ENCODE measurements at places on chromosomes 6 and 20.

- H3K27ac ChIP-seq, result no peak overlapping the region
- peaks cover 46% of the 10 kb centered on the region for H3K36me3 ChIP-seq
- H3K4me1 ChIP-seq, result no peaks in the 10 kb centered on the region
- no peaks in the 10 kb centered on the region for H3K27me3 ChIP-seq
- DNase-seq, result no peak
Observed at GRCh38 chr20:3188823-3189413, 15.6 kb downstream of the DDRGK1 start.

DNA sequence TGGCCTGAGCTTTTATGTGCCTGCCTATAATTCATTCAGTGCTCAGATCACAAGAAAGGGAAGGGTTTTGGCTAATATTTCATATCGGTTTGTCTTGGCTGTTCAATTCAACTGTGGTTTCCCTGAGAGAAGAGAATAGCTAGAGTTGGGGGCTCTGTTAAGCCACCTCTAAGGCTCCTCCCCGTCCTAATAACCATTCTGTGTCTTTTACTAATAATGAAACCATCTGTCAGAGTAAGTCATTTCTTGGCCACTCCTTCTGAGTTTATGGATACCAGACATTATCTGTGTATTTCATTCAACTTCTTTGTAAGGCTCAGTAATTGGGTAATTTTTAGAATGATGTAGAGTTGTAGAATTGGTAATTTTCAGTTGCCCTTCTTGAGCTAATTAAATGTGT is 5.2 kb downstream of the STX11 start:
- H3K4me3 ChIP-seq, result no peak overlapping the region
- H3K27me3 ChIP-seq, result no peaks in the 10 kb centered on the region
- DNase-seq, result no peak
- no peaks in the 10 kb centered on the region for H3K36me3 ChIP-seq
- H3K27ac ChIP-seq, result no peak overlapping the region
- H3K4me1 ChIP-seq, result peaks cover 21% of the 10 kb centered on the region

DNA sequence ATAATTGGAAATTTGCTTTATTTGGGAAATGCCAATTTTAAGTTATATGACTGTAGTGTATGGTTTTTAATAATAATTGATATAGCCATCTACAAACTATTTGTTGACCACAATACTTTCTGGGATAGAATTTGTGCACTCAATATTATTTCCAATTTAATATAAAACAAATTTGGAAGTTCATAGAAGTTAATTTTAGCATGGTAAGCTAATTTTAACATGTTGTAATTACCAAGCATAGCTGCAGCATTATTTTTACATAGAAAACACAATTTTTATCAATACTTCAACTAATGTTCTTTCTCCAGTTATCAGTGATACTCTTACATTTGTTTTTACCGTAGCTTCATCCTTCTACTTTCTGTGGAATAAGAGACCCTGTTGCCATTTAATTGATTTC is 100.8 kb downstream of the L3MBTL3 start:
- DNase-seq, result no peak
- no peaks in the 10 kb centered on the region for H3K27me3 ChIP-seq
- H3K36me3 ChIP-seq, result no peaks in the 10 kb centered on the region
- H3K27ac ChIP-seq, result no peak overlapping the region
- H3K4me1 ChIP-seq, result no peaks in the 10 kb centered on the region

DNA sequence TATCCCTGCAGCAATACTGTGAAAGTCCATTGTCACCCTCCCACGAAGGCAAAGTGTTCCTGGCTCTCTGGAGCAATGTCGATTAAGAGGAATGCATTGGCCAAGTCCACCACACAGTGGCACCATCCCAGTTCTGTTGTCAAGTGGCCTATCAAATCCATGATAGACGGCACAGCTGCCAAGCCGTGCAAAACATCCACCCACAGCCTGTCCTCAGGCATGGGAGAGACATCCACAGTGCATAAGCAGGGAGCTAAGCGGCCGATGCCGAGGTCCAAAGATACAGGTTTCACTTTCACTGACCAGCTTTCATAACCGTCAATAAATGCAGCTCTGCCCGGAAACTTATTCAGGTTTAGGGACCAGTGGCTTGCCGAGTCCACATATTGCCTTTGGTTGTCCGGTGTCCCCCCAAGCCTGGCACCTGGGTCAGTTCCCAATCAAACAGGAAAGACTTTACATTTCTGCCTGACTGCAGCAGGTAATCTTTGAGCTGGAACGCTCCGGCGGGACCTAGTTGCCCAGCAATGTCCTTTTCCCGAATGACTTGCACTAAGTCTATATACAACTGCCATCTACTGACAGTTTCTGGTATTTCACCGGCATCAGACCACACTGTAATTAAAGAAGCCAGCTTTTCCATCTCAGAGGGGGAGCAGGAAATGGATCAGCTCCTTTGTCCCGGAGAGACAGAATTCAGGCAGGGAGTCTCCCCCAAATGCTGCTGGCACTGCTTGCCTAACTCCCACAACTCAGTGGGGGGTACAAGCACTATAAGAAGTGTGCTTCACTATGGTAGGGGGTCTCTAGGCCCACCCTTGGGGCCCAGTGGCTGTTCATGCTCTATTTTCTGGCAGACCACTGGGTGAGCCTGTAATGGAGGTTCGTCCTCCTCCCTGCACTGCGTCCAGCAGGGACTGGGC is 6.3 kb downstream of the ZKSCAN3 start:
- H3K27me3 ChIP-seq, result no peaks in the 10 kb centered on the region
- peak overlapping the region; percentile 82 for H3K27ac ChIP-seq
- H3K4me3 ChIP-seq, result peak overlapping the region; percentile 94
- peak; percentile 58 for DNase-seq

DNA sequence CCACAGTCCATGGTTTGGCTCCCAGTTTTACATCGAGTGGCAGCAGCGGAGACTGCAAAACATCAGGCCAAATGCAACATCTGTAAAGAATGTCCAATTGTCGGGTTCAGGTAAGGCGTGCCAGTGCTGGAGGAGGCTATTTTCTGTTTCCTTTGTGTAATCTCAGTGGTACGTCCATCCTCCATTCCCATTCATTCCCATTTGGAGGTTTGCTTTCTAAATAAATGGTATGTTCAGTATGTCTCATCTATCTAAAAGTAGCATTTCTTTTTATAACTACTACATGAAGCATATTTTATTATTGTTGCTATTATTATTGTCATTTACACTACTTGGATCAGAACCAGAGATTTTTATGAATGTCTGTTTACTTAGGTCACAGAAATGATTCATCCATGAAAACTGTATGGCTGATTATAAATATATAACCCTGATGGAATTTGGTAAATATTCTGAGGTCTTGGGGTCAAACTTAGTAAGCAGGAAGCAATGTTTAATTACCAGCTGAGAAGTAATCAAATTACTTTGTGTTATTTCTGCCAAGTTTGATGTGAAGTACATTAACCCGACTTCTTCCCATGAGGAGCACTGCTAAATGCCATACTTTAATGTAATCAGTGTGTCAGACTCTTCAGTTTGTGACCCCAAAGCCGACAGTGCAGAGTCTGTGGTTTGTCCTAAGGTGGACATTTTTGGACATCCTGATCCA is 512.9 kb downstream of the UTRN start:
- peaks cover 15% of the 10 kb centered on the region for H3K36me3 ChIP-seq
- no peaks in the 10 kb centered on the region for H3K27me3 ChIP-seq
- H3K4me1 ChIP-seq, result no peaks in the 10 kb centered on the region
- no peak for DNase-seq

DNA sequence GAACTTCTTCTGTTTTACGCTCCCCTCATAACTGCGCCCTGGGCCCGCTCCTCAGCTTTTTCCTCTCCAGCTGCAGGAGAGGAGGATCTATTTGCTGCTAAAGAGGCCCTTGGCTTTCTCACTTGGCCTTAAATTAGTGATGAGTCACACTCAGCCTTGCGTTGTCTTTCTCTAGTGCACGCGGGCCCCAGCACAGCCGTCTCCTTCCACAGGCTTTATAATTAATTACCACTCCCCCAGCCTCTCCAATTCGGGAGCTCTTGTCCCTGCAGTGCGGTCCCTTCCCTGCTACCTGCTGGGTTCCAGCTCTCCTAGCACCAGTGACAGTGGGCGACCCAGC is 25.2 kb downstream of the PACSIN1 start:
- H3K4me3 ChIP-seq, result no peak overlapping the region
- no peaks in the 10 kb centered on the region for H3K27me3 ChIP-seq
- no peaks in the 10 kb centered on the region for H3K36me3 ChIP-seq
- H3K27ac ChIP-seq, result no peak overlapping the region
- no peaks in the 10 kb centered on the region for H3K4me1 ChIP-seq
- no peak for DNase-seq

GRCh38 chr20:46363874-46364669 is 42.3 kb downstream of the ELMO2 start:
- peaks cover 11% of the 10 kb centered on the region for H3K4me1 ChIP-seq
- no peaks in the 10 kb centered on the region for H3K27me3 ChIP-seq
- peak; percentile 68 for DNase-seq
- H3K27ac ChIP-seq, result peak overlapping the region; percentile 99
- peak overlapping the region; percentile 84 for H3K4me3 ChIP-seq

DNA sequence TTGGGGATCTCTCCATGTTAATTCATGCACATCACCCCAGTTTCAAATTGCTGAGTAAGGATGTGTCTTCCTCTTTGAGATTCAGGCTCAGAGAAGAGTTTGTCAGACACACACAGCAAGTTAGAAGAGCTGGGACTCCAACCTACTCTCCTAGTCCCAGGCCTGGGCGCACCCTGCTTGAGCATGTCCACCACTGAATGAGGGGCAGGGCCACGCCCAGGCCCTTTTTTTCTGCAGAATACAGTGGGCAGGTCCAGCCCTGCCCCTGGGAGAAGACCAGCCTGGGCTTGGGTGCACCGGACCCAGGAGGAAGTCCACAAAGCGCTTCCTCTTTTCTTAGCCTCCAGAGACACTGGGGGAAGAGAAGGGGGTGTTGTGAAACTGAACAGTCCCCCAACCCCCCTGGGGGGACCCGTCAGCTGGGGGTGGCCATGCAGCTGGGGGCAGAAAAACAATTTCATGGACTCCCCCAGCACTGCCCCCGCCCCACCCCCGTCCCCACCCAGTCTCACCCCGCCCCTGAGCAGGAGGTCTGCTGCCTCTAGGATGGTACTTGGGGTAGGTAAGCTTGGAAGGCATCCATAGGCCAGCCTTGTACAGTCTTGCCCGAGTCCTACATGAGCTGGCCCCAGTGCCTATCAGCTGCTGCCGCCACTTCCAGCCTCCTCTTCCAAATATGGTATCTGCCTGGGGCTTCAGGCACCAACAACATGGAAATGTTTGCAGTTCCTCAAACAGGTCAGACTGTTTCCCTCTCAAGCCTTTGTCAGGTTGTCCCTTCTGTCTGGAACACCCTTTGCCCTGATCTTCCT is 11.7 kb upstream of the HCK start:
- no peaks in the 10 kb centered on the region for H3K36me3 ChIP-seq
- no peak for DNase-seq
- H3K4me1 ChIP-seq, result no peaks in the 10 kb centered on the region
- H3K4me3 ChIP-seq, result no peak overlapping the region
- H3K27ac ChIP-seq, result no peak overlapping the region

DNA sequence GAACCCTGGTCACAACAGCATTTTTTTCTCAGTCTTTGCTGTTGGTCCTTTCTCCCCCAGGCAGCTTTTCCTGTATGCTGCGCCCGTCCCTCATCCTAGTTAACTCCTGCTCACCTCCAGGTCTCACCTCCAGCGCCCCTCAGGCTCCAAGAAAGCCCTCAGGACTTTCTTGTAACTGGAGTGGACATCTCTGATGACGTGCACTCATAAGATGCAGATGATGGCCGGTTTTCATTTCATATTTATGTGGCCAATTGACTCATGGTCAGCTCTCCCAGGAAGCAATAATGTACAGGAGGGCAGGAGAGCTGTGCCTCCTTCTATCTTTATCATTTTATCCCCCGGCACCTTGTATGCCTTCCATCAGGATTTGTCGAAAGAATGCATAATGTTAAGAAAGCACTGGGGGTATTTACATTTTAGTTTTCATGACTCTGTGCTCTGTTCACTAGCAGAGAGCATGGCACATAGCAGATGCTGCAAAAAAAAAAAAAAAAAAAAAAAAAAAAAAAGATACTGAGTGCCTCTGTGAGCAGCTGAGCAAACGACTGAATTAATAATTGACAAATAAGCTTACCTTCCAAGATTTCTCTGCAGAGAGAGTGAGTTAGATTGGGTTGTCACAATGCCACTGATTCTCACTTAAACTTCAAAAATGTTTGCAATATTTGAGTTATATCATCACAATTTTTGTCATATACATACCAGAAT is 170.2 kb downstream of the DOK5 start:
- H3K36me3 ChIP-seq, result no peaks in the 10 kb centered on the region
- H3K4me3 ChIP-seq, result no peak overlapping the region
- no peak overlapping the region for H3K27ac ChIP-seq
- no peaks in the 10 kb centered on the region for H3K4me1 ChIP-seq
- no peaks in the 10 kb centered on the region for H3K27me3 ChIP-seq
- no peak for DNase-seq

GRCh38 chr20:60507087-60507694 is 549.0 kb downstream of the CDH26 start:
- no peak overlapping the region for H3K27ac ChIP-seq
- H3K4me1 ChIP-seq, result no peaks in the 10 kb centered on the region
- no peak for DNase-seq
- no peaks in the 10 kb centered on the region for H3K27me3 ChIP-seq
- H3K4me3 ChIP-seq, result no peak overlapping the region

- no peaks in the 10 kb centered on the region for H3K27me3 ChIP-seq
- H3K36me3 ChIP-seq, result no peaks in the 10 kb centered on the region
- H3K4me1 ChIP-seq, result no peaks in the 10 kb centered on the region
- no peak overlapping the region for H3K4me3 ChIP-seq
- no peak for DNase-seq
Observed at GRCh38 chr6:107075951-107076381, 39.3 kb downstream of the BEND3 start.

DNA sequence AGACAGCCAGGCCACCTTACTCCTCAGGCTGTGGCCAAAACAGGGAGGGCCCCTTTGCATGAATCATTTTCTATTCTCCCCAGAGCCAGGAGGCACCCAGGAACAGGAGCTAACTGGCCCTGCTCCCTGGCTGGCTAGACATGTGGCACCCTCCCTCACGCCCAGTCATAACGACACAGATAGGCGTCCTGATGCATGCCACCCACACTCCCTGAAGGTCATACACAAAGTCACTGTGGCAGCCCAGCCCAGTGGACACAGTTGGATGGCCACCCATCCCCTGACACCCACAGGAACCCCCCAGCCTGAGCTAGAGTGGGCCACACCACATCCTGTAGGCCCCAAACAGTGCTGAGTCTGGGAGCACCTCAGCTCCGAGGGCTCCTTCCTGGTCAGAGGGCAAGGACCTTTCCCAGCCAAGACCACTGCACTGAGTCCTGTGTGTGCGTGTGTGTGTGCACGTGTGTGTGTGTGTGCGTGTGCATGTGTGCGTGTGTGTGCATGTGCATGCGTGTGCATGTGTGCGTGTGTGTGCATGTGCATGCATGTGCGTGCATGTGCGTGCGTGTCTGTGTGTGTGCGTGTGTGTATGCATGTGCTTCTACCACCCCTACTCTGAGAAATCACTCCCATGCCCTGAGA is 21.6 kb downstream of the TFEB start:
- H3K27ac ChIP-seq, result peak overlapping the region; percentile 65
- DNase-seq, result no peak
- H3K4me1 ChIP-seq, result peaks cover 48% of the 10 kb centered on the region
- no peaks in the 10 kb centered on the region for H3K27me3 ChIP-seq
